ENCODE measurements at places on chromosomes 12 and 14.

DNA sequence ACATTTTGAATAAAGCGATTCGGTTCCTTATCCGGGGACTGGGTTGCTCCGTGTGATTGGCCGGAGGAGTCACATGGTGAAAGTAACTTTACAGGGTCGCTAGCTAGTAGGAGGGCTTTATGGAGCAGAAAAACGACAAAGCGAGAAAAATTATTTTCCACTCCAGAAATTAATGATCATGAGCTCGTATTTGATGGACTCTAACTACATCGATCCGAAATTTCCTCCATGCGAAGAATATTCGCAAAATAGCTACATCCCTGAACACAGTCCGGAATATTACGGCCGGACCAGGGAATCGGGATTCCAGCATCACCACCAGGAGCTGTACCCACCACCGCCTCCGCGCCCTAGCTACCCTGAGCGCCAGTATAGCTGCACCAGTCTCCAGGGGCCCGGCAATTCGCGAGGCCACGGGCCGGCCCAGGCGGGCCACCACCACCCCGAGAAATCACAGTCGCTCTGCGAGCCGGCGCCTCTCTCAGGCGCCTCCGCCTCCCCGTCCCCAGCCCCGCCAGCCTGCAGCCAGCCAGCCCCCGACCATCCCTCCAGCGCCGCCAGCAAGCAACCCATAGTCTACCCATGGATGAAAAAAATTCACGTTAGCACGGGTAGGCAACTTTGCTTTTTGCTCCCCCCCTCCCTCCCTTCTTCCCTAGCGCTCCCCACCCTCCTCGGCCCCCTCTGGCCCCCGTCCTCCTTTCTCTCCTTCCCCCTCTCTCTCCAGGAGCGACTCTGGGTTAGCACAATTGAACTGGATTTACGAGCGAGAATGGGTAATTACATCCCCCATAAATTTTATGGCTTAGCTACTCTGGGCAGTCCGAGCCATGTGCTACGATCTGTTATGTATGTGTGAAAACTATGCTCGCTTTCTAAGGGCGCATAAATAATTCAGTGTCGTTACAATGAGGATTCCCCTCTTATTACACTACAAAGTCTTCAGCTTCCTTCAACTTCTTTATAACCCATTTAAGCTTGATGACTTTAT is at the start of gene HOXC4:
HOXC4 (plus strand) TSS at position 85 of the 991 bp plus-strand sequence; CDS start at position 173, 88 bp downstream.
- peak; percentile 78 for DNase-seq

GRCh38 chr14:65486863-65487262 is 74.3 kb downstream of the FUT8 start:
- DNase-seq: no peak

- no peak for DNase-seq
Measured at GRCh38 chr14:102870994-102871831, 51.2 kb upstream of the AMN start.

DNA sequence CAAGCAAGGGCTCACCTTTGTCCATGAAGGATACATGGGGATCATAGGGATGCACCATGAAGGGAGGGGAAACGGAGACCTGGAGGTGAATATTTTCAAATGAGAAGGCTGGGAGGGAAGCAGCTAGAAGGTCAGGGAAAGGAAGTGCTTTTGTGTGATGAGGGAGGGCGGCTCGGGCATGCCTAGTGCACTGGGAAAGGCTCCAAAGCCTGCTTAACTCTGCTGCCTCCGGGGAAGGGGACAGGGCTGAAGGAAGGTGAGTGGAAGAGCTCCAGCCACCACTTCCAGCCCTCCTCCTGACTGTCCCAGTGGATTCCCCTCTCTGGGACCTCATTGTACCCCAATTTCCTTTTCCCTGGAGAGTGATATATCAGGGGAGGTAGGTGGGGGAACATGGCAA is 149.4 kb upstream of the PRMT8 start:
- no peak for DNase-seq

- no peak for DNase-seq
Measured at GRCh38 chr14:84435820-84436324, 1094.1 kb upstream of the FLRT2 start.

GRCh38 chr14:22190411-22191191 is 398.4 kb downstream of the DAD1 start:
- peak; percentile 72 for DNase-seq

Data from fibroblast of mammary gland (primary cell).